WTC11 (cell line): ENCODE measurements at places on chromosomes 7 and 10. TPM values are rescaled to one million over a fixed set of nuclear protein-coding genes. Genes with fewer than 3 reads are reported as not detected.
A peak's percentile ranks its signal among the peaks of the same experiment; 100 is the strongest.

Gene NRCAM
- total RNA-seq, result 2.6 to 2.9 TPM (median 2.7 TPM) in 3 replicates

Gene STOX1
- 1.6 to 1.9 TPM (median 1.6 TPM) in 3 replicates for total RNA-seq

Gene FAM25G
- not detected in 3 replicates for total RNA-seq

Gene NUTM2B
- 0.20 to 0.34 TPM (median 0.34 TPM) in 3 replicates for total RNA-seq

Gene TAS2R3
- 0.71 to 1.5 TPM (median 1.2 TPM) in 3 replicates for total RNA-seq

Gene CELF2
- 16.8 to 24.6 TPM (median 17.8 TPM) in 3 replicates for total RNA-seq

Gene CDC14C
- 0.07 TPM in 1 of 3 replicates, not detected in the others for total RNA-seq

Gene SFR1
- total RNA-seq, result 9.2 to 11.6 TPM (median 9.9 TPM) in 3 replicates

GRCh38 chr10:117164592-117165537, 26.8 kb upstream of the VAX1 start:
- no peak for DNase-seq

DNA sequence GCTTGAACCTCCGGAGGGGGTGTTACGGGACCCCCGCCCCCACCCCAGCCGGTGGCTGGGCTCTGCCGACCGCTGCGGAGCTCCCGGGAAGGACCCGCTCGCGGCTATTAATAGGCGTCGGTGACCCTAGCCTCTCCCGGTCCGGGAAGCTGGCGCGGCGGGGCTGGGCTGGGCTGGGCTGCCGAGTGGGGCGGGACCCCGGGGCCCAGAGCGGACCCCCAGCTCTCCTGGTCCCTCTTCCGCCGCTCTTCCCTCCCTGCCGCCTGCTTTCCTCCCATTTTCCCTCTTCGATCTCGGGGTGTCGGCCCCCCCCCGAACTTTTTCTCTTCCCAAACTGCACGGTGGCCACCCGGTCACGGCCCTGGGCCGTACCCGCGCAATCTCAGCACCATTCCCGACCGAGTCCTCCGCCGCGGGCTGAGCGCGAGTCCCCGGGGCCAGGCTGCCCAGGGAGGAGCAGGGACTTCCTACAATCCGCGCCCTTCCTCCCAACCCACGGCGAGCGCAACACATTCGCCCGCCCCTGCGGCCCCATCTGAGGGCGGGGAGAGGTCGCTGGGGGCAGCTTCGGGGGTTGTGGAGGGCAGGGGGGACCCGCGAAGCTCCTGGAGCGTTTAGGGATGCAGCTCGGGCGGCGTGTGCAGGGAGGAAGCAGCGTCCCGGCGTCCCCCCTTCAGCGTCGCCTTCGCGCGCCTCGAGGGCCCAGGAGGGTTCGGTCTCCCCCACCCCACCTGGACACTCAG, 3.1 kb upstream of the ELFN1 start:
- DNase-seq, result no peak

- no peak for DNase-seq
These were observed 211.0 kb upstream of the AKR1E2 start for GRCh38 chr10:4615042-4615441.

DNA sequence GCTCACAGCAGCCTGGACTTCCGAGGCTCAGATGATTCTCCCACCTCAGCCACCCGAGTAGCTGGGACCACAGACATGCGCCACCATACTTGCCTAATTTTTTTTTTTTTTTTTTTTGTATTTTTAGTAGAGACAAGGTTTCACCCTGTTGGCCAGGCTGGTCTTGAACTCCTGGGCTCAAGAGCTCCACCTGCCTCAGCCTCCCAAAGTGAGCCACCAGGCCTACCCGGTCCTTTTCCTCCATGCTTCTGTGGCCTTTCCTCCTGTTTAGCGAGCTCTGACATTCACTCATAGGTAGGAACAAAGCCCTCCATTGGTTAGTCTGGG, 50.1 kb upstream of the SRPK2 start:
- no peak for DNase-seq

DNA sequence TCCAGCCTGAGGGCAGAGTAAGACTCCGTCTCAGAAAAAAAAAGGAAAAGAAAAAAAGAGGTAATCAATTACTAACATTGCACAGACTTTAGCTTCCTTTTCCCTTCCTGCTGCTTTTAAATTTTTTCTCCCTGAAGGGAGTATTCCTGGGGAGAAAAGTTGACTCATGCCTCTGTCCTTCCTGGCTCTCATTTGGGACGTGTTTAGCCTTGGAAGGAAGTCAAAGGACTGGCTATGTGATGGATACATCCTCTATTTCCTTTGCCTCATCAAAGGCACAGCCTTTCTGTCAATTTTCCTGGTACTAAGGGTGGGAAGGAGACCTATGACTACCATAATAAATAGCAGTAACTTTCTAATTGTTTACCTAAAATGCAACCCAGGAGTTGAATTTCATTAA, 77.6 kb downstream of the ITGA8 start:
- no peak for DNase-seq

- no peak for DNase-seq
These were observed 12.8 kb downstream of the HECTD2 start for GRCh38 chr10:91422915-91423314.

DNA sequence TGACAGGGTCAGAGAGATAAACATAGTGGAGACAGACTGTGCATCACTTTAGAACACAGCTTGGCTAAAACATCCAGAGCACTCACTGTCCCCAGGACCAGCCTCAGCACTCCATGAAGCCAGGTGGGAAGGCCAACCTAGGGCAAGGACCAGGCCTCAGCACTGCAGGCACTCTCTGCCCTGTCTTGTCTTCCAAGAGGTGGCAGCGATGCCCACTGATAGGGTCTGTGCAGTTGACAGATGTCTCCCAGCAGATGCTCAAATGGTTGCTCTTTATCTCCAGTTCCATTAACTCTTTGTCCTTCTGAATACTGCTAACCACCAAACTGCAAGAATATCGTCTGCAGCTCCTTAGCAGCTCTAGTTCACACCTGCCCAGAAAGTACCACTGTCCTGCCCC, 9.1 kb downstream of the DDX56 start:
- no peak for DNase-seq

- DNase-seq, result no peak
These were observed 1174.9 kb upstream of the AUTS2 start for GRCh38 chr7:68423356-68423755.

DNA sequence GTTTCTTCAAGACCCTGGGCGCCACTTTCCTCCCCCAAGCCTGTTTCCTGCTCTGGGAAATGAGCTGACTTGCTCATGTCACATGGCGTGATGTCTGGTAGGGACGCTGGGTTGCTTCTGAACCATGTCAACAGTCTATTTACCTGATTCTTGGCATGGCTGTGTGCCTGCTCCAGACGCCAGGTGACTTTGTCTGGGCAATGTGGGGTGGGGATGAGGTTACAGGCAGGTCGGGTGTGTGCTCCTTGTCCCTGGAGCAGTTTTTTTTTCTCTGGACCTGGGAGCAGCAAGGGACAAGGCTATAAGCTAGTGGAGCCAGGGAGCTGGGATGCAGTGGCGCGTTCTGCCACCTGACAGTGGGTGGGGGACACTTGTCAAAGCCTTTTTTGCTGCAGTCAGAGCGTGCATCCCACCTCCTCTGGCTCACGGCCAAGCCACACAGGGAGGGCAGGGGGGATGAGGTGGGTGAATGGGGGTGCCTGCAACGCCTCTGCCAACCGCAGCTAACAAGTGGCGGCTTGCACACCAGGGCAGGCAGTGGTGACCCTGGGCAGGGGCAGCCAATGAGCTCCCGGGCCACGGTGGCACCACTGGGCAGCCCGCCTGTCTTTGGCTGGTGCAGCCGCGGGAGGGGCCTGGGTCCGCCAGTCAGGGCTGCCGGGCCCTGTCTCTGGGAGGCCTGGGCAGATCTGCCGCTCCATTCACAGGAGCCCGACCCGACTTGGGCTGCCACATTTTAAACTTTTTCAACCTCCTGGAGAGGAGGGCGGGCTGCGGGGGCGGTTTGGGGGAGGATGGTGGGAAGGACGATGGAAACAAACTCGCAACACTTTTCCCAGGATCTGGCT, 22.9 kb downstream of the DNAJB12 start:
- DNase-seq, result peak; percentile 81

- DNase-seq, result no peak
These were observed 88.7 kb downstream of the RAMP3 start for GRCh38 chr7:45246339-45246738.

- DNase-seq, result no peak
These were observed at the start of gene IFIT2 for GRCh38 chr10:89301721-89302445. TSS of gene IFIT2 (plus strand) at chr10:89302046. CDS start at chr10:89302124, 78 bp downstream.

- DNase-seq, result no peak
These were observed 31.1 kb downstream of the PLXDC2 start for GRCh38 chr10:19847321-19847720.

GRCh38 chr10:60044971-60045370, 138.6 kb upstream of the CCDC6 start:
- DNase-seq, result no peak

GRCh38 chr10:51073453-51074237, 642 bp upstream of the PRKG1 start:
- DNase-seq, result peak; percentile 49

GRCh38 chr10:133336577-133337369, at the start of gene CALY:
TSS of gene CALY (minus strand) at chr10:133336896. CDS start at chr10:133328989, 7,907 bp downstream.
- peak; percentile 81 for DNase-seq

DNA sequence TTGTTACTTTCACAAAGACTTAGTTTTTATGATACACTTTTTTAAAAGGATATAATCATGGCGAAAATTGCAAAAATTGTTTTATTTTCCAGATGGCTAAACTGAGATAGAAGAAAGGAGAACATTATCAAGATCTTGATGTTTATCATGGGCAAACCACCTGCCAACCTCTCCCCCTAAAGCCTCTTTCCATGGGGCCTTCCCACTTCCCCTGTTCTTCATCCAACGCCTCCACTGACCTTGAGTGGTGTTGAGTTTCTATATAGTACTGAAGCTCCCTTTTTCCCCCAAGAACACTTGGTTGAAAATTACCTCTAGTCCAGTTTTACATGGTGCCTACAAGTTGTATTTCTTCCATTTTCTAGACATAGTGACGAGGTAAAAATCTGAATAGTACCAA, 5.0 kb downstream of the CREB3L2 start:
- no peak for DNase-seq

- peak; percentile 72 for DNase-seq
These were observed 706 bp downstream of the BUB3 start for GRCh38 chr10:123154711-123155505.

DNA sequence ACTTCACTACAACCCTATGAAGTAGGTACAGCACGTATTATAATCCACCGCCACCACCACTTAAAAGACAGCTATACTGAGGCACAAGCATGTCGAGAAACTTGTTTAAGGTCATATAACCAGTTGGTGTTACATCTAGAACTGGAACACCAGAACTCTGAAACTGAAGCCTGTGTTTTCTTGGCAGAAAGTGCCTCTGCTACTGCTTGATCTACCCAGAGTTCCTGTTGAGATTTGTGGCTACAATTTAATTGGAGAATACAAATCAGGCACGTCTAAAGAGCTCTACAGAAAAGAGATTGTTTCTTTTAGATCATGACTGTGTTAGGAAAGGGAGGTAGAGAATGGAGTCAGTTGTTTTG, 4.3 kb upstream of the ADD3 start:
- no peak for DNase-seq

GRCh38 chr10:86813101-86813500, 56.7 kb downstream of the BMPR1A start:
- no peak for DNase-seq

DNA sequence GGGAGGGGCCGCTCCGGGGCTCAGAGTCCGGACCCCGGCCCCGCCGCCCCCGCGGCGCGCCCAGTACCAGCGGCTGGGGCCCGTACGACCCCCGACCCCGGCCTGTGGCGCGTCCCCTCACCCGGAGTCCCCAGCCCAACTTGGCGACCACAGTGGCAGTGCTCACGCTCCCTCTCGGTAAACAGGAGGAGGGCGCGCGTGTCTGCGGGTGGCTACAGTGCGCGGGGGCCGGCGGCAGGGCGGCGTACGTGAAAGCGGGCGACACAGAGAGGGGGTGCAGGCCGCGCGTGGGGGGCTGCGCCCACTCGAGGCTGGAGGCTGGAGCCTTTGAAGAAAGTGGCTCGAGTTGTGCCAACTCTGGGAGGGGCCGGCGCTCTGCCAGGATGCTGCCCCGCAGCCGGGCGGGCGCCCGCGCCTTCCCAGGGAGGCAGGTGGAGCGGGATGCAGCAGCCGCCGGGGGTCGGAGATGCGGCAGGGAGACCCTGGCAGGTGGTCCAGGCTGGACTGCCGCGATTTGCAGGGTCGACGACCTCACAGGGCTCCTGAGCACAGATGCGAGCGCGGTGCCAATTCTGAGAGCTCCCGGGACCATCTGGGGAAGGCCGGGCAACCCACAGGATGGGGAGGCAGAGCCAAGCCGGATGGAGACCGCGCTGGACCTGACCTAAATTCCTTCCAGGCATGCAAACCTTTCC, 655 bp downstream of the PTPRE start:
- DNase-seq, result peak; percentile 27

- no peak for DNase-seq
These were observed 22.2 kb downstream of the ARMH3 start for GRCh38 chr10:102033787-102034186.

- no peak for DNase-seq
These were observed 208.3 kb upstream of the KMT2E start for GRCh38 chr7:104805449-104806317.

GRCh38 chr7:43454936-43455518, 127.9 kb upstream of the STK17A start:
- no peak for DNase-seq

- no peak for DNase-seq
These were observed 1034.5 kb upstream of the LRRTM3 start for GRCh38 chr10:65891073-65891981.

- no peak for DNase-seq
These were observed 89.5 kb upstream of the CCDC6 start for GRCh38 chr10:59995862-59996261.

DNA sequence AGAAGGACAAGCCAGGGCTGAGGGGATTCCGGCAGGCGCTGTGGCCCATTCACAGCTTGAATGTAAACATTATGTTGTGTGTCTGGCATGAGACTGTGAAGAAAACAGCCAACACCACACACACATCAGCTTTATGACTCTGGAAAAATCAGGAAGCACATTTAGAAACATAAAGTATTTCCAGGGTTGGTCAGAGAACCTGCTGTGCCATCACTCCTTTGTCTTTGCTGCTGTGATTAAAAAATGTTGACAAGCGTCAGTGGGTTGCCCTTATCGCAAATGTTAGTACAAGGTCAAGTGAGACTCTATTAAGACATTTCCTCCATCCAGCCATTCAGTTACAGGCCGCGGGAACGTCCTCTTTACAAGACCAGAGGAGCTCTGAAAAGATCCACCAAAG, 95.4 kb downstream of the TAX1BP1 start:
- DNase-seq, result no peak

GRCh38 chr10:124253006-124253405, 159.6 kb upstream of the CHST15 start:
- DNase-seq, result no peak

DNA sequence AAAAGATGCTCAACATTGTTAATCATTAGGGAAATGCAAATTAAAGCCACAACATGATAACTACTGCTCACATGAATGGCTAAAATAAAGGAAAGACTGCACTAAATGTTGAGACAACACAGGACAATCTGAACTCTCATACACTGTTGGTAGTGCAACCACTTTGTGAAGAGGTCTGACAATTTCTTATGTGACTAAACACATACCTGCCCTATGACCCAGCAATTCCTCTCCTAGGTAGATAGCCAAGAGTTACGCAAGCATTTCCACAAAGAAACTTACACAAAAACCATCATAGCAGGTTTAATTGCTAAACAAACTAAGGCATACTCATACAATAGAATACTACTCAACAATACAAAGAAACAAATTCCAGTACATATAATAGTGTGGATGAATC, 41.8 kb upstream of the HERPUD2 start:
- DNase-seq, result no peak

- no peak for DNase-seq
These were observed 68.7 kb downstream of the CAMK1D start for GRCh38 chr10:12418000-12418399.
